ENCODE measurements at places on chromosomes 5 and 9.

DNA sequence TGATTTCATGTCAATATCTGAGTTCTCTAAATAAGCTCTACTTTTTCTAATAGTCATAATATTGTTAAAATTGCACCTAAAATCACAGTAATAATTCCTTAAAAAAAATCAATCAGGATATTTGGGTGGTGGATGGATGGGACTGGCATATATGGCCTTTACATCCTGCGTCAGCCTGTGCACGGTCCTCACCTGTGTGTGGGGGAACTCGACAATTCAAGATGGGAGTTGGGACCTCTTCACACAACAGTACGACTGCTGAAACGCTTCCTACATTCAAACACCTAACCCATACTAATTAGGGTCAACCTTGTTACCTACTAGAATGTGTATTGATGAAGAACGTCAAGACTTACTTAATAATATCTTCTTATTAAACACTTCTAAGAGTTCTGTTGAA, 90.5 kb downstream of the OSMR start:
- no peak for DNase-seq

- peak; percentile 24 for DNase-seq
These were observed 34.8 kb downstream of the ITGA2 start for GRCh38 chr5:53023969-53024368.

- no peak for DNase-seq
These were observed 54.8 kb downstream of the MRPS27 start for GRCh38 chr5:72265032-72265877.

- no peak for DNase-seq
These were observed 928.9 kb upstream of the CDH10 start for GRCh38 chr5:25573691-25574090.

DNA sequence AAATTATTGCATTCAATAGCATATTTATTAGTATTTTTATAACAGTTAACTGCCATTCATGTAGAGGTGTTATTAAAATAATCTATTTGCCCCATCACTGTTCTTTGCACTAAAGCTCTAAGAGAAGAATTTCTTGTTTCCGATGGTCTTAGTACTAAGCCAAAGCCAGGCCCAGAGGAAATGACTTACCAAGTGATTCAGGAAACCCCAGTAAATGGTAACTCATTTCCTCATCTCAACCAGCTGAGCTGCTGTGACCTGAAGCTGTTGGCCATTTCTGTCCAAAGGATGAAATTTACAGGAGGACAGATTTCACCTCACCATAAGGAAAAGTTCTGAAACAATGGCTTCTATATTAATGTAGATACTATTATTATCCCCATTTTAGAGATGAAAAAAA, 117.0 kb downstream of the PIK3R1 start:
- no peak for DNase-seq

All from stimulated activated naive CD8-positive, alpha-beta T cell treated with anti-CD3 and anti-CD28 coated beads, Interleukin-15, amount 100 ng/mL, for 72 hours (primary cell).